ENCODE measurements at places on chromosomes 1 and 21. TPM values are rescaled to one million over a fixed set of nuclear protein-coding genes. Genes with fewer than 3 reads are reported as not detected.

CYP2J2 gene
- total RNA-seq: 0.16 TPM

PAFAH2 gene
- total RNA-seq: 4.8 TPM

NBL1 gene
- 134 TPM for total RNA-seq

BSND gene
- total RNA-seq: not detected

BCAN gene
- total RNA-seq: 0.36 TPM

UMODL1 gene
- total RNA-seq: not detected

GPR37L1 gene
- total RNA-seq: 0.06 TPM

TFAP2E gene
- total RNA-seq: 1.0 TPM

KRTAP15-1 gene
- total RNA-seq: not detected

HSD3B2 gene
- 0.55 TPM for total RNA-seq

PUSL1 gene
- total RNA-seq: 12.6 TPM

PLPPR5 gene
- total RNA-seq: not detected

NCAM2 gene
- 8.7 TPM for total RNA-seq
